ENCODE measurements at places on chromosomes 7 and 10.

- no peak for DNase-seq
These were observed 19.1 kb upstream of the DNAAF5 start for GRCh38 chr7:707296-708000.

DNA sequence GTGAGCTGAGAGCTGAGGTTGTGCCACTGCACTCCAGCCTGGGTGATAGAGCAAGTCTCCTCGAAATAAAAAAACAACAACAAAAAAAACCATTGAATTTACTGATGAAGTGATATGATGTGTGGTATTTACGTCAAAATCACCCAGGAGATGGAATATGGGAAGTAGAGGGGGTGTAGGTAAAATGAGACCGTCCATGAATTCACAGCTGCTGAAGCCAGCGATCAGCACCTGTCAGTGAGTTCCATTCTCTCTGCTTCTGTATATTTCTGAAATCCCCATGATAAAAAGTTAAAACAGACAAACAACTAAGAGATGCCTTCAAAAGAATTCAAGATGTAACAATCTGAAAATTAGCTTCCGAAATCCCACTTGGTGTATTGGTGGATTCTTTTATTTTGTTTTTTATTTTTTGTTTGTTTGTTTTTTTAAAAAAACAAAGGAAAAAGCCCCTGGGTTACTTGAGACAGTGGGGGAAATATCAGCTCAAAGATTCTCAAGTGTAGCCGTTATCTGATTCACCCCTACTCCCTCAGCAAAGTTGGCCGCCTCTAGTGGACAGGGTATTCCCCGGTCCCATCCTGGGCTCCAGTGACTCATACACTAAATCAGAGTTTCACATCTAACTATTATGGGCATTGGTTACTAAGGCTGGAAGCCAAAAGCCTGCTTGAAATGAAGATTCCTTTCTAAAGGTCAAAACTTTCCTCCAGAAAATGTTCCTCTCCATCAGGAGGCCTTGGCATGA lies 76.4 kb downstream of the MAP3K8 start:
- DNase-seq, result no peak

DNA sequence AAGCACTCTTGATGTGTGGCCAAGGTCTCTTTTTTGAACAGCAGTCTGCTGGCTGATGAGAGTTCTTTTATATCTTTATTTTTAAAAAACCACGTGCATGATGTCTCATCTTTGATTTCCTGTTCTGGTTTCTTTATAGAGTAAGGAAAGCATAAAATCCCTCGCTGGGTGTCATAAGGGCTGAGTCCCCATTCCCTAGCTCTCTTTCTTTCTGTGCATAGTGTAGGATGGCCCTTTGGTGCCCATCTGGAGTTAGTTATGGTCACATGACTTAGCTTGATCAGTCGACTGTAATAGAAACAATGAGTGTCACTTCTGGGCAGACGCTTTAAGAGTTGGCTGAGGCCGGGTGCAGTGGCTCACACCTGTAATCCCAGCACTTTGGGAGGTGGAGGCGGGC lies 38.5 kb downstream of the GHRHR start:
- no peak for DNase-seq

DNA sequence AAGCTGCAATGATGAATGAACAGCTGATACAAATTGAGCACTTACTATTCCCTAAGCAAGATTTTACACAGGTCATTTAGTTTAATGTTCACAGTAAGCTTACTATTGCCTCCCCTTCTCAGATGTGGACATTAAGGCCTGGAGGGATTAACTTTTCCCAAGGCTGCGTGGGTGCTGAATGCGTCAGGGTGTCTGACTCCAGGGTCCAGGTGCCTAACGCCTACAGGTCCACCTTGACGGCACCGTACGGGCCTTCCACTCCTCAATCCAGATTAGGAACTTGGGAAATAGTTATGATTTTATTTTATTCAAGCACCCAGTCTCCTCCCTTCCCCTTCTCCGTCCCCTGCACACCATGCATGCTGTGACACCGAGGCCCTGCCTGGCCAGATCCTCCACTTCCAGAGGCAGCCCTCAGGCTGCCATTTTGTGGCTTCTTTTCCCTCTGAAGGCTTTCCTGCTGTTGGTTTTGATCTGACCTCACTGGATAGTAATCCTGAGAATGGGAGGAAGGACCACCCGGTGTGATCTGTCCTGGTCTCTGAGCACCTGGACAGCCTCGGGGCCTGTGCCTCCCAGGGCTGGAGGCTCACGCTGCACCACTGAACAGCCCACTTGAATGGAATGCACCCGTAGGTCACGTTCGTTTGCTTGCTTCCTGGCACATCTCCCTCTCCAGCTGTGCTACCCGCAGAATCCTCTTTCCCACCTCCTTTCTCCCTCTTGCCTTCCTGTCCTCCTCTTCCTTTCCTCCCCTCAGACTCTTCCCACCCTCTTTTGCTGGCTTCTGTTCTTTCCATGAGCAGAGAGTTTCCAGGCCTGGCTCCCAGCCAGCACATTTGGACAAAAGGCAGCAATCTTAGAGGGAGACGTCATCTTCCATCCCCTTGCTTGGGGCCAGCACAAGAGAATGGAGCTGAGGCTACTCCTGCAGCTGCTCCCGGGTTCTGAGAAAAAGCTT lies 14.4 kb downstream of the DENND2A start:
- DNase-seq, result no peak

DNA sequence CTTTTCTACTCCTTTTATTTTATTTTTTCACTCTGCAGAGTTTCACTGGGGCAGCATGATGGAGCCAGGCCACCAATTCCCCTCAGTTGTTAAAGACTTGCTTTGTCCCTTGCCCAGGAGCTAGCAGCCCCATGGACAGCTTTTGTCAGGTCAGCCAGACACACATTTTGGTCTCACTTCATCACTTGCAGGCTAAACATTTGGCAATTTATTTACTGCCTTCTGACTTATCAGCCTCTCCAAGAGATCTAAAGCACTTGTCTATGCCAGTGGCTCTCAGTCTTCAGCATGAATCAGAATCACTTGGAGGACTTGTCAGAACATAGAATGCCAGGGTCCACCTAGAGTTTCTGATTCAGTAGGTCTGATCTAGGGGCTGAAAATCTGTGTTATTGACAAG lies 66.4 kb upstream of the GDF10 start:
- no peak for DNase-seq

DNA sequence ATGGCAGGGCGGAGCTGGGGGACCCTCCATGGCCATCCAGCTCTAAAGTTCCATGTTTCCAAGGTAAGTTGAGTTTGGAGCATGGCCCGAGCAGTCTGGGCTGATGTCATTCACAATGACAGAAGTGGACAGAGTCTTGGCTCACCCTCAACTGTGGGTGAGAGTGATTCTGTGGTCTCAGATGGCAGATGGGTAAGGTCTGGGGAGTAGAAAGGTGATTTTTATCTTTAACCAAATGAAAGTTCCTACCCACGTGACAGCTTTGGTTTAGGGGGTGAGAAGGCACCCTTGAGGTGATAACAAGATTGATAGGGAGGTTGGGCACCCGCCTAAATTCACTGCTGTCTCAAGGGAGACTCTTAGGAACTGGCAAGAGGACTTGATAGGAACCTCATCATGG lies 57.6 kb upstream of the PDZD8 start:
- no peak for DNase-seq

DNA sequence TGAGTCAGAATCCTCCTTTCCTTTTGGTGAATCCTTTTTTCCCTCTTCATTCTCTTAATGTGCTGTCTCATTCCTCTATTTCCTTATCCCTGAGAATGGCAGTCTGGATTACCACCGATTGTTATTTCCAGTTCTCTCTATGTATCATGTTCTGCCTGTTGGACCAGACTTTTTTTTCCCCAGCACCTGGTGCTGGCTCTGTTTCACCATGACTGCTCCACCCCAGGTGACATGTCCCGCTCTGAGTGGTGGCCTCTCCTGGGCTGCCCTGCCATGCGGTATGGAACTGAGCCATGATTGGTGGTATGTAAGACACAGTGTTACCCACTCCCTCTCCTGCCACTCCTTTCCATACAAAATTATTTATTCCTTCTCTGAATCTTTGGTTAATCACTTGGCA lies 399.9 kb downstream of the GATA3 start:
- no peak for DNase-seq

- no peak for DNase-seq
These were observed 168.7 kb downstream of the SND1 start for GRCh38 chr7:127820732-127821085.

DNA sequence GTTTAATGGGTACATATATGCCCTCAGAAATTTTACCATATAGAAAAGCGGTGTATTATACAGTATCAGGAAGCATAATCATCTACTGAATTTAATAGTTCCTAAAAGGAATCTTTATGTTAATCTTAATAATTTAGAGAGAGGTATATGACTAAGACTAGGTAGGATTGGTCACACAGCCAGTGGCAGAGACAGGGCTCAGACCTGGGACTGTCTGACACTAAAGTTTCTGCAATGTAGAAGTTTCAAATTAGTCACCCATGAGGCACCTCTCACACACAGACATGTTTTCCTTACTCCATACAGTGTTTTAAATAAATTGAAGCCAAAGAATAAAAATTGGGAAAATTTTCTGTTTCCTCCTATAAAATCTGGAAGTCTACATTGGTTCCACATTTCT lies 72.8 kb upstream of the ADRA2A start:
- no peak for DNase-seq

- no peak for DNase-seq
These were observed 85.6 kb upstream of the AGR3 start for GRCh38 chr7:16967300-16967811.

GRCh38 chr10:119422682-119423509 lies 119.6 kb downstream of the RGS10 start:
- DNase-seq, result no peak

- DNase-seq, result no peak
These were observed 10.0 kb downstream of the MTURN start for GRCh38 chr7:30144657-30145306.

DNA sequence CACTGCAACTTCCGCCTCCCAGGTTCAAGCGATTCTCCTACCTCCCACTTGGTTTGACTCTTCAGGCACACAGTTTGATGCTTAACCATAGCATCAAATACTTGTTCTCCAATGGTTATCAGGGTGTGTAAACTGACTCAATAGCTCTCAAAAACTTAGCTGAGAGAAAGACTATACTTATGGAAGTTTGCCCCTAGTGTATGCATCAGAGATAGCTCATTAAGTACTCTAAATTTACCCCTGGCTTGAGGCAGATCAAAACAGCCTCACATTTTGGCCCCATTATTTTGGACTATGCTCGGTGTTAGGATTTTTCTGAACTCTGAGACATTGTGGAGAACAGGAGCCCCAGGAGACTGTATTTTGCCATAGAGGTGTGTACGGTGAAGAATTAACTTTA lies 40.8 kb upstream of the SLC35B4 start:
- DNase-seq, result no peak

GRCh38 chr10:128025951-128026350 lies 100.3 kb downstream of the MKI67 start:
- no peak for DNase-seq

- no peak for DNase-seq
These were observed 27.1 kb upstream of the TAS2R16 start for GRCh38 chr7:123022576-123022975.

GRCh38 chr7:128963327-128963757 lies 25.6 kb downstream of the IRF5 start:
- DNase-seq, result no peak

- DNase-seq, result peak; percentile 56
These were observed 2.9 kb upstream of the MYOZ1 start for GRCh38 chr10:73644015-73644743.

DNA sequence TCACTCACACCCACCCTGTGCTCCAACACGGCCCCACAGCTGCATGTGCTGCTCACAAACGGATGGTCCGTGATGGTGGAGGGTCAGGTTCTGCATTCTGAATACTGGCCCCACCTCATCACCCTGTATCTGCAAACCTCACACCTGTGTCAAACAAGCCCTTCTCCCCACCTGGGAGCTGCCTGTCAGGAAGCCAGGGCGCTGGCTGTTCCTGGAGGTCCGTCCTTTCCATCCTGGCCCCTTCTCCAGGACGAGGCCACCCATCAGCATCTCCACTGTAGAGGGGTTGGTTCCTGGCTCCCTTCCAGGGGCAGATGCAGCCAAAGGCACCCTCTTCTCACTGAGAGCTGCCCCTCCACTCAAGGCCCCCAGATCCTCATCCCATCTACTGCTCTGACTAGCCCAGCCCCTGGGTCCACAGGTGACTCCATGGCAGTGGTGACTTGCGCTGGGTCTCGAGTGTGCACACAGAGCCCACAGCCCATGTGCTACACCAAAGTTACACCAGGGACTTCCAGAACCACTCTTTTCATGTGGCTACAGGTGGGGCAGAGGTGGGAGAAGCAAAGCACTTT lies 229.4 kb downstream of the TNS3 start:
- DNase-seq, result no peak

DNA sequence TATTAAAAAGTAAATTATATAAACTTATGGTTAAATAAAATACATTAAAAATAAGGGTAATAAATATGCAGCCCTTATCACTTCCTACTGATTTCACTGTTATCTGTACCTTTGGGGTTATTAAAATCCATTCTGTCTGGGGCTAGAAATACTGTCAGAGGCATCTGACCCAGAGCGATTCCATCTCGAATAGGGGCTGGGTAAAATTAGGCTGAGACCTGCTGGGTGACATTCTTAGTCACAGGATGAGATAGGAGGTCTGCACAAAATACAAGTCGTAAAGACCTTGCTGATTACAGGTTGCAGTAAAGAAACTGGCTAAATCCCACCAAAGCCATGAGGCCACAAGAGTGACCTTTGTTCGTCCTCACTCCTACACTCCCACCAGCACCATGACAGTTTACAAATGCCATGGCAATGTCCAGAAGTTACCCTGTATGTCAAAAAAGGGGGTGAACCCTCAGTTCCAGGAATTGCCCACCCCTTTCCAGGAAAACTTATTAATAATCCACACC lies 77.6 kb downstream of the COBL start:
- no peak for DNase-seq

DNA sequence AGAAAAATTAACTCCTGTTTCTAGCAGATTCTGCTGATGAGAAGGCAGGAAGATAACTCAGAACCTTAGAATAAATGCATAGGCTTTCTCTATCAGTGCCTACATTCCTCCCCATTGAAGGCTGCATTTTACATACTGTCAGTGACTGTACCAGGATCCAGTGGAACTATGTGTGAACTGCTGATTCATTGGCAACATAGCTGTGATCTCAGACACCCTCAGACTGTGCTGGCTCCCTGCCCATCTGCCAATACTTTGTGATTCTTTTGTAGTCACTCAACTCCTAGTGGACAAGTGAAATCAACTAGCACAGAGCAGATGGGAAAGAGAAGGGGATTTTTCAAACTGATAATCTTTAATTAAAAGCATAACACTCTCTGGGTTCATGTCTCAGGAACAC lies 375.8 kb downstream of the MDFIC start:
- no peak for DNase-seq

DNA sequence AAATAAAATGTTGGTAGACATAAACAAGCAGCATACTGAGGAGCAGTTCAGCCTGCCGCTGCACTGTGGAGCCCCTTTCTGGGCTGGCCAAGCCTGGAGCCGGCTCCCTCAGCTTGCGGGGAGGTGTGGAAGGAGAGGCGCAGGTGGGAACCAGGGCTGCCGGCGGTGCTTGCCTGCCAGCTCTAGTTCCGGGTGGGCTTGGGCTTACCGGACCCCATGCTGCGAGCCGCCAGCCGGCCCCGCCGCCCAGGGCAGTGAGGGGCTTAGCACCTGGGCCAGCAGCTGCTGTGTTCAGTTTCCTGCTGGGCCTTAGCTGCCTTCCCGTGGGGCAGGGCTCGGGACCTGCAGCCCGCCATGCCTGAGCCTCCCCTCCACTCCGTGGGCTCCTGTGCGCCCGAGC lies 672.9 kb upstream of the POM121L12 start:
- no peak for DNase-seq

- no peak for DNase-seq
These were observed 3.4 kb downstream of the PDGFA start for GRCh38 chr7:516216-516605.

- no peak for DNase-seq
These were observed 417.9 kb downstream of the RPS24 start for GRCh38 chr10:78451592-78451991.

GRCh38 chr7:43077285-43077684 lies 35.2 kb upstream of the HECW1 start:
- no peak for DNase-seq
